ENCODE measurements at places on chromosomes 16 and 17.

DNA sequence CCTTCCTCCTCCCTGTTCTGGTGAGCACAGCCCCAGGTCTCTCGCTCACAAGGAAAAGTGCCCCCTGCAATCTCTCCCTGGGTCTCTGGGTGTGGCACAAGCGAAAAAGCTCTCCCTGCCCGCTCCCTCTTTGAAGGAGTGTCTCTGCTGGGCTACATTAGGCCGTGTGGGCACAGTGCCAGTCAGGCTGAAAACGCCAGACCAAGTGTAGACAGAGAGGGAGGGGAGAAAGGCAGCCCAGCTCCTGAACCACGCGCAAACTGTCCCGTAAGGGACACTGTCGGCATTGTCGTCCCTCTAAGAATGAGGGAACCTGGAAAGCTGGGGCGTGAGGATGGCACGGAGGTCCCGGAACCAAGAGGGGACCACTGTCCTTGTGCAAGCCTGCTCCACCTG lies 3.9 kb downstream of the SMIM5 start:
- DNase-seq: no peak

DNA sequence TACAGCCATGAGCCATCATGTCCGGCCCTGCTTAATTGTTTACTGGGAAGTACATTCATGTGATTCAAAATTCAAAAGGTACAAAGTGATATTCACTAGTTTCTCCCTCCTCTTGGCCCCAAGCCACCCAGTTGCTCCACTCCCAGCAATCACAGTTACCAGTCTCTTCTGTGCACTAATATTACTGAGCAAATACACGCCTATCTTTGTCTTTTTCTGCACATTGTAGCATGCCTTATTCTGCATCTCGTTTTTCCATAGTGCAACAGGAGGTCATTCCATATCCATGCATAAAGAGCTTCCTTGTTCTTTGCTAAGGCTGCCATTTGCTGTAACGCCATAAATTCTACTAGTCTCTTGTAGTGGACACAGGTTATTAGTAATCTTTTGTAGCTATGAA lies 2.2 kb upstream of the ALOX15 start:
- no peak for DNase-seq

- DNase-seq: no peak
Observed at GRCh38 chr16:24851700-24852099, 5.9 kb downstream of the SLC5A11 start.

GRCh38 chr17:12024327-12024726 lies 3.6 kb downstream of the MAP2K4 start:
- no peak for DNase-seq

- no peak for DNase-seq
Observed at GRCh38 chr17:33667671-33668070, 374.6 kb upstream of the ASIC2 start.

DNA sequence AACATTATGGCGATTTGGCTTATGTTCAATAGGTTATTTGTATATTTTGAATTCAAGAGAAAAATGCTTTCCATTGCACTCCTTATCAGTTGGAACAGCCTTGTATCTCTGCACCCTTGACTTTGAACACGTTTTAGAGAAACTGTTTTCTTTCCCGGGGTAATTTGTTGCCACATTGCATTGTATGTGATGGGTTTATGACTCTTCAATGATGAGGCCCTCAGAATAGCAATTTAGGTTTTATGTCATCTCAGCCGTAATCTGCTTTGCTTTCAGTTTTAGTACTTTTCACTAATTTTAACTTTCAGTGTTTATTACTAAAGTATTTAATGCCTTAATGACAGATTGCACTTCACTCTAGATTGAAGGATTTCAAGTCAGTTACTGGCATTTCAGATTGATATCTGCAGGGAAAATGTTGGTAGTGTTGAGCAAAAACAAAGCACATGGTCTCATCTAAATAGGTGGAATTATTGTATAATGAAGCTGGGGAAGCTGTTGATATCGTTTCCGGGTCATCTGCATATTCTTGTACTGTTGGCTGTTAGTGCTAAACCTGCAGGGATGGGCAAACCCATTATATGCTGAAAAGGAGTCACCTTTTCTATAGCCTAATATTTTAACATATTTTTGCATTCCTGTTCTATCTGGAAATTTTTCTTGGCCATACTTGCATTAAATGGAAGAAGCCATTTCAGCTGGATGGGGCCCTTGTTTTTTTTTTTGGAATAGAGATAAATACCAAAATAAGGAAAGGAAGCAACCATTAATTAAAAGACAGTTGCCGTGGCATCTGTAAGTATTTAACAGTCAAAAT lies 2.0 kb downstream of the LUC7L3 start:
- DNase-seq: no peak

DNA sequence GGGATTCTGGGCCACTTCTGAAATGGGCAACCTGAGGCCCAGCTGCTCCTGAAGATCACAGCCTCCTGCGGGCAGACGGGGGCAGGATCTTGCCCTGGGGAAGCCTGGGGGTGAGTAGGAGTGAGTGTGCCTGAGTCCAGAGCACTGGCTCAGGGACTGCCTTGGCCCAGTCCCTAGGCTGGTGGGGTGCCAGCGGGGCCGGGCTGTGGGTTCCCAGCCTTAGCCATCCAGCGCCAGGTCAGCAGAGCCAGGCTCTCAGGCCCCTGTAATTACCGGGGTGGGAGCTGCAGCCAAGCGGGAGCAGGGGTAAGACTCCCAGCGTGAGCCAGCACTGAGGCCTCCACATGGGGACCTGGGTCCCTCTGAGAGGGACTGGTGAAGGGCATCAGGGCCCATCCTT lies 8.2 kb downstream of the SPNS2 start:
- DNase-seq: no peak

DNA sequence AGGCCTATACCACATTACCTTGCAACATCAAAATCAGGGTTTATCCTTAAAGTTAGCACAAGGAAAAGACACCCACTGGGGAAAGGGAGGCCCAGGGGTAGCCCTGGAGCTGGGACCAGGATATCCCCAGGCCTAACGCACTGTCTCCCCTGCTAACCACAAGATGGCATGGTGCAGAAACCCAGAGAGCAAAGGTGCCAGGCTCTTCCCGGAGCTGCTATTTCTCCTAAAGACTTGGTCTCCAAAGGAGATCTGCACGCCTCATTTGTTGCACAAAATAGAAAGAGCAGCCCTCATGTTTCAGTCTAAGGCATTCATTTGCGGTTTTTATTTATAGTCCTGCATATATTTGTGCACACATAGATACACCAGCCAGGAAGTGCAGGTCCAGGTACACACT lies 408.6 kb downstream of the SOX9 start:
- no peak for DNase-seq

DNA sequence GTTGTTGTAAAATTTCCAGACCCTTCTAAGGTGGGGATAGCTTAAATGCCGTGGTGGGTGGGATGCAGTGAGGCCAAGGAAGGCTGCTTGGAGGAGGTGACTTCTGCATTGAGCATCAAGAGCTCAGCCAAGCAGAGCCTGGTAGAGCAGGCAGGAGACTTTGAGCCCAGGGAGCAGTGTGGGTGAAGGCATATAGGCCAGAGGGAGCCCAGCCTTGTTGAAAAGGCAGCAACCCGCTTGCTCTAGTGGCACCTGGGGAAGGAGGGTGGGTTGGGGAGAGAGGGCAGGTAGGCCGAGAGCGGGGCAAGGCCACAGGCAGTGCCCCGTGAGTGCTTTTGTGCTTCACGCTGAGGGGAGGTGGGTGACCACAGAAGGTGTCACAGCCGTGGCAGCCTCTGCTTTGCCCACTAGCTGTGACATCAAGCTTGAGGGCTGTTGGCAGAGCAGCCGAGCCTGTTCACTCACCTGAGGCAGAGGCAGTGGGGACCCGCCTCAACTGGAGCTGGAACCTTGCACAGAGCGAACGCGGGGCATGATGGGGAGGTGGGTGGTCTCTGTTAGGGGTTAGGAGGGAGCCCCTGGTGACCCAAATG lies 56.1 kb downstream of the IRF8 start:
- DNase-seq: no peak

DNA sequence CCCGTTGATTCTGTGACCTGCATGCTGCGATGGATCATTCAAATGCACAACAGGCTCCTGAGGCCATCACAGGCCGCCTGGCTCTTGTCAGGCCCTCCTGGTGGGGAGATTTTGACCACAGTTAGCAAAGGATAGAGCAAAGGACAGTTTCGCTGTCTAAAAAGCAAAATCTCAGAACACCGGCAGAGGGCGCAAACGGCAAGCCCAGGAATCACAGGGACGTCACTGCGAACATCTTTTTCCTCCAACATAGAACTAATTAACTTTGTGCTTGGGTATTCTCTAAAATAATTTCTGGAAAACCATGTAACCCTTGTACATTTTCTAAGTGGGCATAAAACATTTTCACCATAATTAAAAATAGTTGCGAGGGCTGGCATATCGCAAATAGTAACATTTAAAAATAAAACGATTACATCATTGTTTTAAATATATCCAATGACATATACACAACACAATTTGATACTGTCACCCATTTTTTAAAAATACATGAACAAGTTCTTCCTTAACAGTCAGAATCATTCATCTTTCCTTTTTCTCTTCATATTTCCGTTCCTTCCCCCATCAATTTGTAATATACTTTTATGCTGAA lies 19.7 kb upstream of the SLC47A1 start:
- DNase-seq: peak; percentile 51

- no peak for DNase-seq
Observed at GRCh38 chr16:12016291-12016947, 39.9 kb downstream of the SNX29 start.

All from amygdala (tissue), 56 donors.